Stimulated activated CD8-positive, alpha-beta memory T cell treated with anti-CD3 and anti-CD28 coated beads, Interleukin-7, amount 100 ng/mL, for 1 hour (primary cell): ENCODE measurements at places on chromosomes 5 and 9.

DNA sequence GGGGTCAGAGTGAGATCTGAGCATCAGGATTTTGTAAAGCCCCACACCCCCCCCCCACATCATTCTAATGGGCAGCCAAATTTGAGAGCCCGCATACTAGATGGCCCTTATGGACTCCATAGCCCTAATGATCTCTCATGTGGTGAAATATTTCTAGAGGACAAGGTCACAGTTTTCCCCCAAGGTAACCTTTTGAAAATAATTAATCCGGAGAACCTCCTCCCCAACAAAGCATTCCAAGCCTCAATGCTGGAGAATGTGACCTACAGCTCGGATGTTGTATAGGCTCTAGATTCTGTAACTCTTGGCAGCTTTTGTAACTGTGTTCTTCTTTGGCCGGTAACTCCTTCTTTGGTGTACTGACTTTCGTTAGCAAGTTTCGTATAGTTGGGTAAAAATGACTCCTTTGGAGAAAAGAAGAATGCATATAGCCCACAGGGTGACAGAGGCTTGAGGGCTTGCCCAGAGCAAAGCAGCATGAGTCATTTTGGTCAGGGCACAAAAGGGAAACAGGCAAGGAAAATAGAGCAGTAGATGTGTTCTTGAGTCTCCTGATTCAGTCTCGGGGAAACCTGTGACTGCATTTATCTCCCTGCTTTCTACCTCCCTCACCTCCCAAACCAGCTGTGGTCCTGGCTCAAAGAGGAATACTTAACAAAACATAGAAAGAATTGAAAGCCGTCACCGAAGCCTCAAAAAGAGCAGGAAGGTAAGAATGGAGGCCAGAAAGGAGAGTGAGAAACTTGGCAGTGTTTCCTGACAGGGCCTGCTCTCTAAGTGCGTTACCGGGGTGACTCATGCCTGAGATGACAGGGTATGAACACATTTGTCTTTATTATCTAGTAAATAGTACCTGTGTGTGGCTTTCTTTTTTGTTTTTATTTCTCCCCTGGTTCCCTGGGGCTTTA, 6.6 kb upstream of the XPA start:
- no peak for DNase-seq

- no peak for DNase-seq
Measured at GRCh38 chr9:122785269-122785668, 3.5 kb upstream of the OR5C1 start.

- no peak for DNase-seq
Measured at GRCh38 chr9:124308606-124309491, 51.1 kb downstream of the NEK6 start.

DNA sequence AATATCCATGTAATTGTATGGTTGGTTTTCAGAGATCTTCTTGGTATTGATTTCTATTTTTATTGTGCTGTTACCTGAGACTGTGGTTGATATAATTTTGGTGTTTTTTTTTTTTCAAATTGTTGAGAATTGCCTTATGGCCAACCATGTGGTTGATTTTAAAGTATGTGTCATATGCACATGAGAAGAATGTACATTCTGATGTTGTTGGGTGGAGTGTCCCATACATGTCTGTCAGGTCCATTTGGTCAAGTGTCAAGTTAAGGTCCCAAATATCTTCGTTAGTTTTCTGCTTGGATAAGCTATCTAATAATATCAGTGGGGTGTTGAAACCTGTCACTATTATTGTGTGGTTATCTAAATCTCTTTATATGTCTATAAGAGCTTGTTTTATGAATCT, 160.0 kb upstream of the ITGA1 start:
- DNase-seq = no peak

GRCh38 chr5:163612358-163613149, 107.1 kb downstream of the MAT2B start:
- no peak for DNase-seq

GRCh38 chr9:20303996-20304395, 318.3 kb downstream of the MLLT3 start:
- no peak for DNase-seq

GRCh38 chr9:120741191-120741590, 26.9 kb upstream of the MEGF9 start:
- DNase-seq = no peak

GRCh38 chr5:14038341-14038959, 94.0 kb upstream of the DNAH5 start:
- no peak for DNase-seq

DNA sequence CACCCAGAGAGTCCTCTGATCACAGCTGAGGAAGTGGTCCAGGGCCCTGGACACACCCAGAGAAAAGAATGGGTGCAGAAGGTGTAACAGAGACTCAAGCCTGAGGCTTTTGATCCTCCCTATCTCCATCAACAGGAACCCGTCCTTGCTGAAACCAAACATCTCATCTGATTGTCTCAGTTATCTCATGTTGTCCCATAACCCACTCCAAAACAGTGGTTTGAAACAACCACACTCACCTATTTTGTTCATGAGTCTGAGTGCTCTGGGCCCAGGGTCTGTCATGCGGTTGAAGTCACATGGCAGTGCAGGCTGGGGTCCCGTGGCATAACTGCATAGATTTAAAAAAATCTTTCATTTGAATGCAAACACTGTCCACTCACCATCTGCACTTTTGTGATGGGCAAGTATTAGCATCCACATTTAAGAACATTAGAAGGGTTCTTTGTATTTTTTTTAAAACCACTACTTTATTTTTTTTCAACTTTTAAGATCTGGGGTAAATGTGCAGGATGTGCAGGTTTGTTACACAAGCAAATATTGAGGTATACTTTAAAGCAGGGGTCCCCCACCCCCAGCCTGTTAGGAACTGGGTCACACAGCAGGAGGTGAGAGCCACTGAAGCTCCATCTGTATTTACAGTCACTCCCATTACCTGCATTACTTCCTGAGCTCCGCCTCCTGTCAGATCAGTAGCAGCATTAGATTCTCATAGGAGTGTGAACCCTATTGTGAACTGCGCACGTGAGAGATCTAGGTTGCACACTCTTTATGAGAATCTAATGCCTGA, 255.8 kb downstream of the ROR2 start:
- DNase-seq = no peak

GRCh38 chr5:15007646-15008045, 136.1 kb upstream of the ANKH start:
- no peak for DNase-seq

- no peak for DNase-seq
Measured at GRCh38 chr5:163888366-163888765, 382.9 kb downstream of the MAT2B start.

GRCh38 chr9:111936391-111936790, 39.8 kb downstream of the UGCG start:
- DNase-seq = no peak

DNA sequence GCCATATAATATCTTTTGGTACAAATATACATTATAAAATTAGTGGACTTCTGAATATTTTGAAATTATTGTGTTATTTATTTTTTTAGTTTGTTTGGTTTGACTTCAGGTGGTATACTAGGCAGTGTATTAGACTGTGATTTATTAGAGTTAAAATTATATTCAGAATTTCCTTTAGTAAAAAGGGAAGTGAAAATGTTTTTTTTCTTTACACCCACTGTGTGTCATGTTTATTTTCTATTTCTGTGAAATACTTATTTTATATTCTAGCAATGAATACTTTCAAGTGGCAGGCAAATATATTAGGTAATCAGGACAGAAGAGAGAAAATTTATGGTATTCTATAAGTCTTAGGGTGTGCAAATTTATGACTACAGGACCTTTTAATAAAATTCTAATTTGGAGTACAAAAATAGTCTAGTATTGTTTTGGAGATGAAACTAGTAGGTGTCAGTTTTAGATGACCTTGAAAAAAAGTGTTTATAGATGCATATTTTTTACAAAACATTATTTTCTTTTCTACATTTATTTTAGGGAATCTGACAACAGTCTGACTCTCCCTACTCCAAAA, 8.8 kb downstream of the CSNK1G3 start:
- no peak for DNase-seq

- no peak for DNase-seq
Measured at GRCh38 chr5:149024477-149024876, 38.4 kb downstream of the SH3TC2 start.

DNA sequence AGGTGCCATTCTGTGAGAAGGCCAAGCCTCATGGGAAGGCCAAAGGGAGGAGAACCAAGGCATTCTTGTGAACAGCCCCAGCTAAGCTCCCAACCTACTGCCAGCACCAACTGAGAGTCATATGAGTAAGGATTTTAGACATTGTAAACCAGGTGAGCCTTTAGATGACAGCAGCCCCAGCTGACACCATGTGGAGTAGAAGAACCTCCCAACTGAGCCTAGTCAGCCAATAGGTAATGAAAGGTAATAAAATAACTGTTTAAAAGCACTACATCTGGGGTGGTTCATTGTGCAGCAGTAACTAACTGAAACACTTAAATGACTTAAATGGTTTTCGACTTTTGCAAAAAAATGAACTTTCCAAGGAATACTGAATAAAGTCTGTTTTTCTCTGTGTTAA, 172.6 kb upstream of the KIF2A start:
- no peak for DNase-seq

DNA sequence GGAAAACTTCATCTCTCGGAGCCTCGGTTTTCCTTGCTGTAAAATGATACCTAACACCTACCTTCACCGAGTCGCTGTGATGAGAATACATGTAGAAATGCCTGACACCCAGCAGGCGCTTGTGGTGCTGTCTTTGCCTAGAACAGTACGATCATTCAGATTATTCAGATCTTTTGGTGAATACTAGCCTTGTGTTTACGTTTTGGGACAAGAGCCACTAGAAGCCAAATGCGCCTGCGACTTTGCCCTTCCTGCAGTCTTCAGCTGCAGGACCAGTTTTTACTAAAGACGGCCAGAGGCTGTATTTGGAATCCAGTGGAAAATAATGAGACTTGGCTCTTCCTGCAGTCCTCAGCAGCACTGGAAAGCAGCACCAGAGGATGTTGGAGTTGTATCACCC, 189.6 kb downstream of the TRIO start:
- no peak for DNase-seq

DNA sequence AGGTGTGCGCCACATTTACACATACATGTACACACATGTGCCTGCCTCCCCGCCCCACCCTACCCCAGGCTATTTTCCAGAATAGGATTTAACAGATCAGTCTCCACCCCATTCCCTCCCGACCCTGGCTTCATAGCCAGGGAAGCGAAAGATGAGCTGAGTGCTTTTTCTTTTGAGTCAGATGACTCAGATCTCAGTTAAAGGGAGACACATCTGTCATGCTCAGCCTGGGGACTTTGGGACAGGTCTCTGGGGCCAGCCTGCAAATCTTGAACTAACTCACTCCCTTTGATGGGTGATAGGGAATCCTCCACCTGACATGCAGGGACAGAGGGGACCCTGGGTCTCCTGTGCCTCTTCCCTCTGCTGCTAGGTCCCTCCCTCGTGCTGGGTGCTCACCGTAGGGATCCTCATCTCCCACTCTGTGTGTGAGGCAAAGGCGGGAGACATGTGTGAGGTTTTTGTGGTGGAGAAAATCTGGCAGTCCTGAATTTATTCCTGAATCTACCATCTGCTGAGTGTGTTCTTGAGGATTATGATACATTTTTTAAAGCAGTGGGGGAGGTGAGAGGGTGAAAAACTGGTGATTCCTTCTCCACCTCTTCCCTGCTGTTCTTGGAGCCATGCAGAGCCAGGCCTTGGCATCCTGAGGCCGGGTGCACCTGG, 37.7 kb downstream of the NEUROG1 start:
- DNase-seq = no peak

GRCh38 chr9:78967596-78968217, 604.1 kb upstream of the TLE4 start:
- DNase-seq = no peak

- no peak for DNase-seq
Measured at GRCh38 chr5:24290536-24290935, 354.2 kb downstream of the CDH10 start.

GRCh38 chr9:3464033-3464638, 61.7 kb downstream of the RFX3 start:
- DNase-seq = no peak

DNA sequence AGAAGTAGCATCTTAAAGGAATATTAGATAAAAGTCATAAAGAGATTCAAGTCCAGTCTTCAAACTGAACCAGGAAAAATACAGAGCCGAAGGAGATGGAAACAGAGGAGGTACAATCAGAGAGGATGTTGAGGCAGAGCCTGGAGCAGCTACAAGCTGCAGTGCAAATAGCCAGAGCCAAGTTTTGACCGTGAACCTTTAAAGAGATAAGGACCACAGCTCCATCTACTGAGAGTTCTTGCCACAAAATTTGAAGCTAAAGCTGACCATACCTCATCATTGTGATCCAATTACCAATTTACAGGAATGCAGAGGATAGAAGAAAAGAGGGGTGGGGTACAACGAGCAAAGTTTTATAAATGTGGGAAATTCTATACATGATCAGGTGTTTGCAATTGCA, 10.4 kb upstream of the DEPDC1B start:
- no peak for DNase-seq

- DNase-seq = no peak
Measured at GRCh38 chr9:111068771-111069170, 30.5 kb upstream of the LPAR1 start.

GRCh38 chr9:1100945-1101344, 50.8 kb downstream of the DMRT2 start:
- DNase-seq = no peak

DNA sequence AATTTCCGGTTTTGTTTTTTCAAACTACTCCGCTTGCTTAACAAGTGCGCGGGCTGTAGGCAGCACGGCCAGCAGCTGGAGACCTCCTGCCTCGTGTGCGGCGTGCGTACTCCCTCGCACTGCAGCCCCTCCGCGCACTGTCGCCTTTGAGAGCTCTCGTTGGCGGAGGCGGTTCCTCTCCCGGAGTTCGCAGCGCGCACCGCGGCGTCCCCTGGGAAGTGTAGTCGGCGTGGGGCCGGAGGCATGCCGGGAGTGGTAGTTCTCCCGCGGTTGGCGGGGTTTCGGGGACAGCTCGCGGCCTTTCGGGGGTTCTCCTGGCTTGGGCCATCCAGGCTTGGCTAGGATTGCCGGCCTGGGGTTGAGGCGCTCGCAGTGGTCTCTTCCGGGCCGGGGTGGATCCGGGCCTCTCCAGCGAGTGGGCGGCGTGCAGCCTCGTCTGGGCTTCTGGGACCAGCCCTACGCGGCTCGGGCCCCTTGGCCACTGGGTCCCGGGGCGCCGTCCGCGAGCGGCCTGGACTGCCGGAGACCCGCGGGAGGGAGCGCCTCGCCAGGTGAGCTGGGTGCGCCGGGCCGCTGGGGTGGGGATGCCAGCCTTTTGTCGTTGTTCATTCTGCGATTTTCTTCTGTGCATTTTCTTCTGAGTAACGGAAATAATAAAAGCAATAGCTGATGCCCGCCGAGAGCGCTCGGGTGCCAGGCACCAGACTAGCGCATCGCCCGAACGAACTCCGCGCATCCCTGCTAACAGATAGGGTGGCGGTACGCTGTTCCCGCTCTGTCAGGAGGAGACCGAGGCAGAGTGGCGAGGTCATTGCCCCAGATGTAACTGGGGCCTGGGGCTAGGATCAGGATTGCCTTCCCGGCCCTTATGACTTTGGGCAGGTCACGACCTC, at the start of gene ZNF354C:
Gene ZNF354C (plus strand): TSS at position 258 of the 893 bp plus-strand sequence. CDS start 1,696 bp downstream, outside the sequence.
- peak; percentile 70 for DNase-seq

- DNase-seq = no peak
Measured at GRCh38 chr9:121788686-121789366, 137.4 kb downstream of the DAB2IP start.
